ENCODE measurements at places on chromosomes 11 and 22.

DNA sequence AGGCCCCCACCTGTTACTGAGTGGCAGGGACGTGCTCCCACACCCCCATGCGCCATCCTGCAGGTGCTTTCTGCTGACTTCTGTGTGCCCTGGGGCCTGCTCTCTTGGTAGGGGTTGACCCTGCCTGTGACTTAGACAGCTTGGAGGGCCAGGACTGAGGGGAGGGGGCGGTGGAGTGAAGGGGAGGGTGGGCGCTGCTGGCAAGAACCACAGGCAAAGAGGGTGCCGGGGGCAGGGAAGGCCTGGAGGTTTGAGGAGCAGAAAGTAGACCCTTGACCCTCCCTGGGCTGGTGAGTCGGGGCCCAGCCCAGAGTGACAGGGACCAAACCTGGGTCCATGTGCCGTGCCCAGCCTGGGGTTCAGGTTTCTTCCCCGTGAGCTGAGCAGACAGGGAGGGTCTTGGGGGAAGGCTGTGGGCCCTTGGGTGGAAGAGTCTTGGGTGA, 17.8 kb downstream of the KCNQ1 start:
- no peak for DNase-seq

DNA sequence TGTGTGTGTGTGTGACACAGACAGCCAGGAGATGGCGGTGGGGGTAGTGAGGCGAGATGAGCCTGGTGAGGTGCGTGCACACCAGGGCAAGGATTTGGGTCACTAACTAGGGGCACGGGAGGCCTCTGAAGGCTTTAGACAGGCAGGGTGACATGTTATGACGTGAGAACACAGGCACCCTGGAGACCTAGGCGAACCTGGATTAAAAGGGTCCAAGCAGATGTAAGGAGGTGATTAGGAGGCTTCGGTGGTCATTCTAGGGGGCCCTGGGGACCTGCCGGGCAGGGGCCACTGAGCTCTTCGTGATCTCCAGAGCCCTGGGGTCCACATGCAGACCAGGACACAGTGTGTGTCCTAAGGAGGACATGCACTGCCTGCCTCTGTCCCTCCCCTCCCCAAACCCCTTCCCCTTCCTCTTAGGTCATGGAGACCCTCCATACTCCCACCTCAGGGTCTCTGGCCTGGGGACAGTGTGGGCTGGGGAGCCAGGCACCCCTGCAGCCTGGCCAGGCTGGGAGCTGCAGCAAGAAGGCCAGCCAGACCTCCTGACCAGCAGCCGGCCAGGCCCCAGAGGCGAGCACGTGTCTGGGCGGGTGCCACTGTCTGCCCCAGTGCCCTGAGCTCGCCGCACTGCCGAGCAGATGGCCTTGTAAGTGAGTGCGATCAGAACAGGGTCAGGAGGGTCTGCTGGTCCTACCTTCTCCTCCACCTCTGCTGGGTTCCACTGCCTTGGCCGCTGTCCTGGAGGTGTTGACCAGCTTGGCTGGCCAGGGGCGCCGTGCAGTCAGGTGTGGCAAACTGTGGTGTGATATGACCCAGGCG, 32.1 kb downstream of the IFT27 start:
- DNase-seq: no peak

DNA sequence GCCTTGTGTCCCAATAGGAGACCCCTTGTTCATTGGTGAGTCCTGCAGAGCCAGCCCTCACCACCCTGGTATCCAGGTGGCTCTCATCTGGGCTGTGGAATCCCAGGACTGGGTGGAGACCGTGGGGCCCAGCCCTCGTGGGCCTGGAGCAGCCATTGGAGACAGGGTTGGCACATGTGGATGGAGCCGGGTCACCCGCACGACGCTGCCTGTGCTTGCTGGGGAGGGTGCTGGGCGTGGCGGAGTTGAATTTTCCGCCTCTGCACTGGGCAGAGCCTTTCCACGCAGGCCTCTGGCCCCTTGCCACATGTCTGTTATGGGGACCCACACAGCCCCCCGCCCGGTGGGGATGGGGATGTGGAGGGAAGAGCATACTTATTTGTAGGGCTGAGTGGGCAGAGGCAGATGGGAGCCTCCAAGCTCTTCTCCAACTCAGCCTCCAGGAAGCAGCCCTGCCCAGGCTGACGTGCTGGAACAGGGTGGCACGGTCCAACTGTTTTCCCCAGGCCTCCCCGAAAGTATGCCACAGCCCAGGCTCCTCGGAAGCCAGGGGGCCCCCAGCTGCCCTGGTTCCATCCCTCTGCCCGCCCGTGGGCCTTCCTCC, 12.6 kb downstream of the GRAMD4 start:
- DNase-seq: no peak

GRCh38 chr11:2771758-2772466, 72.1 kb upstream of the KCNQ1OT1 start:
- no peak for DNase-seq

- DNase-seq: no peak
These were observed 5.7 kb upstream of the PLET1 start for GRCh38 chr11:112266410-112266778.

- no peak for DNase-seq
These were observed 14.5 kb downstream of the USP35 start for GRCh38 chr11:78203184-78203583.

GRCh38 chr11:44595006-44595405, 29.5 kb downstream of the CD82 start:
- no peak for DNase-seq

GRCh38 chr11:58923300-58923788, 15.9 kb upstream of the GLYATL1 start:
- DNase-seq: no peak

DNA sequence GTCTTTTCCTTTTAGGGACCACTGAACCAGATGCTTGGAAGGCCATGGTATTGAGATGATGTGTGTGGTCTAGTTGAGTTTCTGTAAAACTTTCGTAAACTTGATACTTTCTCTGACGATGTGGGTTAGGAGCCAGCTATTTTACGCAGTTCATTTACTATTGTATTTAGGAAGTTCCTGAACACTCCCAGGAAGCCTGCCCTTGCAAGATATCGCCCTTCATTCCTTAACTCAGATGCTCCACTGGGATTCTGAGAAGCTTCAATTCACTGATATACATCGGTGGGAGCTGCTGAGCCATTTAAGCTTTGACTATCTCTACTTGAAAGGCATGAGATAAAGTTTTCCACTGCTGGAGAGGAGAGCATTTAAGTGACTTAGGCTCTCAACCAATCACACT, 121.3 kb downstream of the CSNK2A3 start:
- DNase-seq: no peak

- no peak for DNase-seq
These were observed 22.5 kb downstream of the CYTH4 start for GRCh38 chr22:37304595-37305343.

DNA sequence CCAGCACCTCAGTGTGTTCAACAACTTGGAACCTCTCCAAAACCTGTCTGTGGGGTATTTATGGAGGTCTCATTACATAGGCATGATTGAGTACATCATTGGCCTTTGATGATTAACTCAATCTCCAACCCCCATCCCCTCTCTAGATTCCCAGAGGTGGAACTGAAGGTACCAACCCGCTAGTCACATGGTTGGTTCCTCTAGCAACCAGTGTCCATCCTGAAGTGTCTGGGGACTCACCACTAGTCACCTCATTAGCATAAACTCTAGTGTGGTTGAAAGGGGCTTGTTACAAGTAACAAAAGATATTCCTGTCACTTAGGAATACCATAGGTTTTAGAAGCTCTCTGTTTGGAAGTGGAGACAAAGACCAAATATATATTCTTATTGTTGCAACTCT, 40.3 kb downstream of the SIK2 start:
- no peak for DNase-seq

GRCh38 chr11:58622344-58622743, at the start of gene CNTF:
Gene CNTF, plus strand, starts transcription at chr11:58622665. Its CDS starts 88 bp downstream, at chr11:58622753.
- no peak for DNase-seq

- no peak for DNase-seq
These were observed 302.1 kb downstream of the DDX10 start for GRCh38 chr11:108966978-108967377.

- no peak for DNase-seq
These were observed 40.6 kb upstream of the ARL14EP start for GRCh38 chr11:30282289-30282631.

DNA sequence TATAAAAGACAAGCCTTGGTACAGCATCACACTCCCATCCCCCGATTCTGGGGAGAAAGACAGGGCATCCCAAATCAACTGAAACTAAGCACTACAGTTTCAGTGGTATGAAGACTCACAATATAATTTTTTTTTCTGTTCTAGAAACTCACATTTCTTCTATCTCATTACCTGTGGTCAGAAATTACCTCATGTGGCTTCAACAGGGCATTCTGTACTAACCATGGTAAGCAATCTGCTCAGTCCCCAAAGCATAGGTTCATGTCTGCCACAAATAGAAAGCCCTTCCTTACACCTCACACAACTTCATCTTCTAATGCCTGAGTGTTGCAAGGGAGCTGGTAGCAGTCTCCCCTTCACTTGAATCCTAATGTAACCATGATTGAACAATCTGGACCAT, 147.4 kb upstream of the POU2AF2 start:
- DNase-seq: no peak

DNA sequence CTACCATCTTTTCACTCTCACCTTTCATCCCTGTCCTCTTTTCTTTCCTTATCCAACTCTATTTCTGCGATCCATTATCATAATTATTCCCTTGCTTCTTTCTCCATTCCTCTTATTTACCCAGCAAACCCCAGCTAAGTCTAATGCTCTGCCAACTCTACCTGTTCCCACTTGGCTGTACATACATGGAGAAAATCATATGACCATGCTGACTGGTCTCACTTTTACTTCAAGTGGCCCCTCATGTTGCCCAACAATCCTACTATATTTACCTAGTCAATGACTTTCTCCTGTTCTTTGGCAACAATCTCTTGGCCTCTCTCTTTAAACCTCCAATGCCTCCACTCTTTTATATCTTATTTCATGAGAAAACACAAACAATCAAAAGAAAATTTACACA, 94.1 kb downstream of the USP35 start:
- no peak for DNase-seq

GRCh38 chr11:31199378-31199777, 170.2 kb downstream of the DCDC1 start:
- DNase-seq: no peak

- DNase-seq: no peak
These were observed 96.1 kb upstream of the THY1 start for GRCh38 chr11:119518746-119519730.

GRCh38 chr11:48141475-48142122, 75.0 kb upstream of the OR4B1 start:
- no peak for DNase-seq

GRCh38 chr22:31943206-31943977, 943 bp upstream of the YWHAH start:
- no peak for DNase-seq

GRCh38 chr22:29202212-29203192, 3.2 kb upstream of the EMID1 start:
- no peak for DNase-seq

DNA sequence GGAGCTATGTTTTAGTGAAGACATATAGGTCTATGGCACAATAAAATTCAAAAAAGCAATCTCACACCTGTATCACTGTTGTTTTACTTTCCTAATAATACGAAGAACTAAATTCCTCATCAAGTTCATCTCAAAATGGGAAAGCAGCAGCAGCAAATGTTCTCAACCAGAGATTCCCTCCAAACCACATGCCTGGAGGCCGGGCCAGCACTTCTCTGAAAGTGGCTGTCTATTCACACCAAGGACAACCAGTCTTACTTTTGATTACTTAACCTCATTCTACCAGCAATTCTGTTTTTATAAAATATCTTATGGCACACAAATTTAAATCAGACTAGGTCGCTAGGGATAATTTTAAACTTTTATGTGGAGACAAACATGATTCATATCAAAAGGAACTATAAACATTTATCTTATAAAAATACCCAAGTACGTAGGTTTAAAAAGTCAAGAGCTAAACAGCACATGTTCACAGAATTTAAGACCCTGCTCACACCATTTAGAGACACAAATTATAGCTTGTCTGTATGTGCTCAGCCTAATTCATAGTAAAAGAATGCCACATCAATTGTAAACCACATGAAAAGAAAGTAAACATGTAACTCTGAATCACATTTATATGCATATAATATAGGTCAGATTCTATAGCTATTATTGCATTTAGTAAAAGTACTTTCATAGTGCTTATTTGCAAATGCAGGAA, 46.1 kb downstream of the RRAS2 start:
- no peak for DNase-seq

- no peak for DNase-seq
These were observed 5.5 kb upstream of the DNAL4 start for GRCh38 chr22:38799265-38800002.

DNA sequence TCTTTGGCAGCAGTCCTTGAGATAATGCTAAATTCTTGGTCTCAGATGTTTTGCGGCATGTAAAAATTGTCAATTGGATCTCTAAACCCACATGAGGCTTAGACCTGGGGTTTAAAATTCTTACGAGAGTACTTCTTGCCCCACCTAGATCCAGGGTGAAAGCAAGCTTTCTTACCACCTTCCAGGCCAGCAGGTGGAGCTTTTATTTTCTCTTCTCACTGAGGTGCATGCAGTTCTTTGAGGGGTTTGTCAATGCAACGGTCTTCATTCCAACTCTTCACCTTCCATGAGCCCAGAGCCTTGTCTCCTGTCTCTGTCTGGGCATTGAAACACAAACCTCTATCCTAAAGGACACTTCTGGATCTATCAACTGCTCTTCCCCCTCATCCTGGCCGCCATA, 154.1 kb downstream of the MYO18B start:
- no peak for DNase-seq

DNA sequence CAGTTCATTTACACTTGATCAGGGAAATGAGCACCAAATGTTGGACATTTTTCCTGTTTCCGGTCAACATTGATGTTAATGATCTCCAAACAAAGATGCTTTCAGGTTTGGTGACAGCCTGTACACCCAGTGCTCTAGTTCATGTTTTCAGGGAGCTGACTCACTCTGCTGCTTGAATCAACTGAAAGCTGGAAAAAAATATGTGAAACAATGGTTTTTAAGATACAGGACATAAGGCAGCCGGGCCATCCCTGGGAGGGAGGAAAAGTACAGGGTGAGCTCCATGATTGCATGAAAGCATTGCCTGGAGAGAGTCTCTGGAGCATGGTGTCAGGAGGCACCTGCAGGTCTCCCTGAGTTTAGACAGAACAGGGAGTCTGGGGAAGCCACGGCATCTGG, 259.6 kb downstream of the TBC1D22A start:
- no peak for DNase-seq

GRCh38 chr11:102936864-102937509, 18.5 kb downstream of the MMP13 start:
- DNase-seq: no peak

DNA sequence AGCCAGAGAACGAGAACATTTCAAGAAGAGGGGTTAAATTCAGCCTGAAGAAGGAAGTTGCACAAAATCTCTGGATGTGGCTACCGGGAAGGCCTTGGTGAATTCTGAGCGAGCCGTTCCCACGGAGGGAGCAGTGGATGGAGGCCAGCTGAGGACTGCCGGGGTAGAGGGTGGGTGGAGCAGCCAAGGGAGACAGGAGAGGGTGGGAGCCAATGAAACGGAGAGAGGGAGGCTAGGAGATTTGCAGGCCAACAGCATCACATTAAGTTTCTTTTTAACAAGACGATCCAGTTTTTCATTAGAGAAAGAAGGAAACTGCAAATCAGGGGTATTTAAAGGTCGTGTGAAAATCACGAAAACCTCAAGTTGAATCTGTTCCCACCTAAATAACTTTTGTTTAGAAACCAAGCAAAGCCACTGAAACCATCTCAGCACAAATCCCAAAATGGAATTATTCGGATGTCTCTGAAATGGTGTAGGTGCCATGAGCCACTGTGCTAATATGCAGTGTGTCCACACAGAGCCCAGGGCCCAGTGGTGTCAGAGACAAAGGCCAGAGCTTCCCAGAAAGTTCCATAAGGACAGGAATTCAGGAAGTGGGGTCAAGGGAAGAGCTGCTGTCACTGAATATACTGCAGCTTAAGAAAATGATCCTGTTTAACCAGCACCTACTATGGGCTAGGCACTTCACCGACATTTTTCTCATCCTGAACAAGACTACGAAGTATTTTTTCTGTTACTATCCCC, 59.7 kb upstream of the SLC35C1 start:
- no peak for DNase-seq

Measured in esophagus squamous epithelium (tissue), 5 donors.